Stimulated activated CD4-positive, alpha-beta T cell treated with anti-CD3 and anti-CD28 coated beads, Interleukin-12 subunit alpha, Interleukin-12 subunit beta, amount 100 ng/mL, for 48 hours (primary cell): ENCODE measurements at places on chromosomes 6 and 20.

- DNase-seq = no peak
Observed at GRCh38 chr20:19952392-19952791, 64.8 kb upstream of the NAA20 start.

DNA sequence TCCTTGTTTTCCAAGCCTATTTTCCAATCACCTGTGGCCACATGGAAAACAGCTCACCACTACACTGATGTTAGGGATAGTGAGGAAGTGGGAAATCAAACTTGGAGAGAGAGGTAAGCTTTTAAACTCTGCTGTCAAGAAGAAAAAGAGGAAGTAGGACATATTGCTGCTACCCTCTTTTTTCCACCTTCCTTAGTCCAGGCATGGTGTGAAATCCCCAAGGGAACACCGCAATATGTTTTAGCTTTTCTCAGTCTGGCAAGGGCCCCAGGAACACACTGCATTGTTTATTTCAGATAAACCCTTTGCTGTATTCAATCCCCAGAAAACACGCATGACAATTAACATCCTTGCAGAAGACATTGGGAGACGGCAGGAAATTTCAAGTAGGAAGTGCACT is 61.3 kb downstream of the HS3ST5 start:
- no peak for DNase-seq

- no peak for DNase-seq
Observed at GRCh38 chr20:47969426-47969825, 184.1 kb upstream of the SULF2 start.

DNA sequence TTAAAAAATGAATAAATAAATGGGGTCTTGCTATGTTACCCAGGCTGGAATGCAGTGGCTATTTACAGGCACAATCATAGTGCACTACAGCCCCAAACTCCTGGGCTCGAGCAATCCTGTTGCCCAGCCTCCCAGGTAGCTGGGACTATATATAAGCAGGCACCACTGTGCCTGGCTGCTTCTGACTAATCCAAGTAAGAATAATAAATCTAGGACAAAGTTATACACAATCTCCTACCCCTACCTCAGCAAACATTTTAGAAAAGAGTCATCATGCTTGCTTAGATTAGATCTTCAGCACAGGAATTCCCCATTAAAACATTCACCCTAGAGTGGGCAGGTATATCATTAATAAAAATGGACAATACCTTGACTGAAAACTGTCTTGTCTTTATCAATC is 124.6 kb downstream of the REV3L start:
- no peak for DNase-seq

DNA sequence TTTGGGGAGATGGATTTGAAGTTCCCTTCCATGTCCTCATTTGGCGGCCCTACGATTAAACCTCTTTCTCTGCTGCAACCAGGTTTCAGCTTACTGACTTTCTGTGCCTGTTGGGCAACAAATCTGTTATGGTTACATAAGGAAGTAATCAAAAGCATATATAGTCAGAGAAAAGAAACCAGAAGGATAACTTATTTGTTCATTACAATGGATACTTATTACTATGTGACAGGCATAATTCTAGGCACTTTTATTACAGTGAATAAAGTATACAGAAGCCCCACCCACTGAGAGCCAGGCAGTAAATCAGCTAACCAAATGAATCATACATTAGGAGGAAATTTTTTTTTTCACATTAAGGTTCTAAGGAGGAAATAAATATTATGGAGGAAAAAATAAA is 9.6 kb upstream of the TRIM31 start:
- DNase-seq = no peak

DNA sequence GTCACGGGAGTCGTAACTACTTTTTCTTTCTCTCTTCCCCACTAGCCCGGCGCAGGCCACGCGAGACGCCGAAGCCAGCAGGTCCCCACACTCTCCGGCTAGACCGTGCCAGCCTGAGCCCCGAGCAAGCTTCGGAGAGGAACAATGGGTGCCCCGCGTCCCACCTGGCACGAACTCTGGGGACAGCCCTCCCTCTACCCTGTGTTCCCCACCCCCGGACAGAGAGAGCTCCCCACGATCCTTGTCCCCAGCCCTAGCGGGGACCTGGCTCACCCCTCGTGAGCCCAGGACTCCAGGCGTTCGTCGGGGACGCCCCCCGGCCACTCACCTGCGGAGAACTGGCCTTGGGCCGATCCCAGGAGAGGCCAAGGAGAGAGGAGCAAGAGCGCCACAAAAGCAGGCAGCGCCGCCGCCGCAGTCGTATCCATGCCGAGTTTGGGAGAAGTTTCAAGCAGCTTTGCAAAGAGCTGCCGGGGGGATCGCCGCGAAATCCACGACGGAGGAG is 416 bp downstream of the PTPRK start:
- DNase-seq = peak; percentile 19

GRCh38 chr6:46042355-46042999 is 26.8 kb upstream of the CLIC5 start:
- no peak for DNase-seq

DNA sequence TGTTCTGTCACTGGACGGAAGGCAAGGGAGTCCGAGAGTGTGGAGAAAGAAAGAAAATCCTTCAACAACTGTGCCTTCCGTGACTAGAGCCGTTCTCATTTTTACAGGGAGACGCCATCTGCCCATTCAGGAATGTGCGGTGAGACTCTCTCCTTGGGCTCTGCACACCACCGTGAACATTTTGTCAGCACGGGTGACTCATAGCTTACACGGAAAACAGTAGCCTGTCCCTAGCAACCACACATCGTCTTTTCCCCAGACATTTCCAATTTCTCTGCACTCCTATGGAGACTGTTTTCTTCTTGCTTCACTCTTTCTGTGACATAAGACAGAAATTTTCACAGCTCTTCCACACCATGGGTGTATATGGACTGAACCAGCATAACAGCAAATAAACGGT is 55.1 kb downstream of the TBXT start:
- no peak for DNase-seq

- DNase-seq = no peak
Observed at GRCh38 chr6:10521104-10521808, at the start of gene GCNT2. GCNT2 (plus strand) TSS chr6:10521351; CDS start chr6:10528912, 7,561 bp downstream.

GRCh38 chr6:144410059-144410458 is 124.9 kb downstream of the UTRN start:
- DNase-seq = no peak

DNA sequence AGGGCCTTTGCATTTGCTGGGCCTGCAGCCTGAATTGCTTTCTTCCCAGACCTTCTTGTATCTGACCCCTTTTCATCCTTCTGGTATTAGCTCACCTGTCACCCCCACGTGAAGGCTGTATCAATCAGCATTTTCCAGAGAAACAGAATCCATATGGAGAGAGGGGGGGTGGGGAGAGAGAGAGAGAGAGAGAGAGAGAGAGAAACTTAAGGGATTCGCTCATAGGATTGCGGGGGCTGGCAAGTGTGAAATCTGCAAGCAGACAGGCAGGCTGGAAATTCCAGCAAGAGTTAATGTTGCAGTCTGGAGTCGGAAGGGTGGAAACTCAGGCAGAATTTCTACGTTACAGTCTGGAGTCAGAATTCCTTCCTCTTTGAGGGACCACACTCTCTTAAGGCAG is 410.7 kb upstream of the SULF2 start:
- DNase-seq = no peak

- DNase-seq = peak; percentile 65
Observed at GRCh38 chr6:32153564-32154513, at the start of gene PPT2. PPT2 (plus strand) TSS chr6:32154141; CDS start chr6:32154595, 454 bp downstream.

- DNase-seq = no peak
Observed at GRCh38 chr20:11281240-11281639, 607.4 kb upstream of the JAG1 start.

- DNase-seq = no peak
Observed at GRCh38 chr6:24649691-24650090, 3.7 kb upstream of the KIAA0319 start.

- DNase-seq = no peak
Observed at GRCh38 chr20:57785720-57786119, 75.9 kb upstream of the PMEPA1 start.

DNA sequence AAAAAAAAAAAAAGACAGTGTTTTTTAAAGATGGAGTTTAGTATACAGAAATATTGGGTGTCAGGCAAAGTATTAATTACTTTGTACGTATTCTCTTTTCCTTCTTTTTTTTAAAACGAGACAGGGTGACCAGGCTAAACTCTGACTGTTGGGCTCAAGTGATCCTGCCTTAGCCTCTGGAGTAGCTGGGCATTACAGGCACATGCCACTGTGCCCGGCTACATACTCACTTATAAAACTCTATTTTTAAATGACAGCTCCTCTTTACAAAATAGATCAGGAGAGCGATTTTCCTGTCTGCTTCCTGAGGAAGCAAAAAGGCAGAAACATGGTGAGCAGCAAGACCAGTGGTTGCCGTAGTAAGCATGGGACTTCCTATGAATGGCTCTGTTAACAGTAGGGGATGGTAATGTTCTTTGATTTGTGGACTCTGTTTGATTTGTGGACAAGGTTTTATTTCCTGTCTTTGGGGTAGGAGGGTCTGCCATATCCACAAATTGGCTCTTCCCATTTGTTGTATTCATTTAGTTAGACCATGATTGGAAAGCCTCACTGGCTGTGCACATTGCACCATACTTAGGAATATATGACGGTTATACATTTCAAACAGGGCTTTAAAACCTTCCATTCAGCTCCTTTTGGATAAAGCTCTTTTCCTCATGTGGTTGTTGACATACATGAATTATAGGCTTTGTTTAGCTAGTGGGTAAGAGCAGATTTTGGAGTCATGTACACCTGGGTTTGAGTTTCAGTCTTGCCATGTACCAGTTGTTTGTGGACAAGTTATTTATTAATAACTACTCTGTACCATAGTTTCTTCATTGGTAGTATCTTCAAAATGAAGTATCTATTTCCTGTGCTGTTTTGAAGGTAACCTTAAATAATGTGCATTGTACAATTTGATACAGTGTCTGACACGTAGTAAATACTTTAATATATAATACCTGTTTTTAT is 45.1 kb downstream of the PTPRA start:
- DNase-seq = no peak

- DNase-seq = no peak
Observed at GRCh38 chr20:32534661-32535240, 50.4 kb downstream of the NOL4L start.

- no peak for DNase-seq
Observed at GRCh38 chr20:4051413-4052138, 36.2 kb upstream of the RNF24 start.

DNA sequence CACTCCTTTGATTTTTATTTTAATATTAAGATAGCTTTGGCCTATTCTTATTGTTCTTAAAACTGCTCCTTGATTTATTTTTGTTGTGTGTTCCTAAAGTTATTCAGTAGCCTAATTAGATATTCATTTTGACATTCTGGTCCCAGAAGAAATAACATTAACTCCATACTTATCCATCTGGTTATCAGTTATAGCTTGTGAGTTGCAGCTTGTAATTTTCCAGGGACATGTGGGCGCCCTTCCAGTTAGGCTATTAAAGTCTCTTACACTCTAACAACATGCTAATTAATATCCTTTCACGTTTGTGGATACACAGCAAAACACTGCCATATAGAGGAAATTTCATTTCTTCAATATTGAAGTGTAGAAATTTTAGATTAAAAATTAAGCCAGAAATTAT is 987.5 kb downstream of the HACE1 start:
- DNase-seq = no peak

DNA sequence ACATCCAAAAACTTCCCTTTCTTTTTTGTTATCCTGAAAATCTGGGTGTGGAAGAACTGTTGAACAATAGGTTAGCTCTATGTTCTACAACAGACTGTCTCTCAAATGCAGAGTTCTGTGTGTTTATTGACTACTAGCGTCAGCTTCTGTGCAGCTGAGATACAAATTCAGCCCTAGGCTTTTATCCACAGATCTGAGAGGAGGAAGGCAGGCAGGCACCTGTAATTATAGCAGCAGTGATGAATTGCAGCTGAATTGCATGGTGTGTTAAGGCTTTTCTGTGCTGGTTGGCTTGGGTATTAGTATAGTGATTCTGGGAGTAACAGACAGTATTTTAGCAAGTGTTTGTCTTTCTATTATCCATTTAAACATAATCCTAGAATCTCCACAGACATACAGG is 24.4 kb downstream of the GRIK2 start:
- DNase-seq = no peak

DNA sequence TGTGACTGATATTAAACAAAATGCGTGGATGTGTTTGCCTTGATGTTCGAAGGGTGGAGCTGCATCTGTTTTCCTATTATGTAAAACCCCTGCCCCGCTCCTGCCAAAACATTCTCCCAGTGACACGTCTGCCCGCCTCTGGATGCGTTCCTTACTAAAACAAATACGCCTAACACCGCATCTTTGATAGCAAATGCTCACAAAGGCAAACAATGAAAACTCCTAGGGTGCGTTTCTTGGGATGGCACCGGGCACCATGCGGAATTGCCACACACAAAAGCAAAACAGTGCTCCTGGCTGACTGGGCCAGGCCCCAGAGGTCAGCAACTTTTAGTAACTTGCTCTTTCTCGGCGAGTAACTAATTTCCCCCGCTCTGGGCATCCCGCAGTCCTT is 9.0 kb upstream of the FOXC1 start:
- no peak for DNase-seq

DNA sequence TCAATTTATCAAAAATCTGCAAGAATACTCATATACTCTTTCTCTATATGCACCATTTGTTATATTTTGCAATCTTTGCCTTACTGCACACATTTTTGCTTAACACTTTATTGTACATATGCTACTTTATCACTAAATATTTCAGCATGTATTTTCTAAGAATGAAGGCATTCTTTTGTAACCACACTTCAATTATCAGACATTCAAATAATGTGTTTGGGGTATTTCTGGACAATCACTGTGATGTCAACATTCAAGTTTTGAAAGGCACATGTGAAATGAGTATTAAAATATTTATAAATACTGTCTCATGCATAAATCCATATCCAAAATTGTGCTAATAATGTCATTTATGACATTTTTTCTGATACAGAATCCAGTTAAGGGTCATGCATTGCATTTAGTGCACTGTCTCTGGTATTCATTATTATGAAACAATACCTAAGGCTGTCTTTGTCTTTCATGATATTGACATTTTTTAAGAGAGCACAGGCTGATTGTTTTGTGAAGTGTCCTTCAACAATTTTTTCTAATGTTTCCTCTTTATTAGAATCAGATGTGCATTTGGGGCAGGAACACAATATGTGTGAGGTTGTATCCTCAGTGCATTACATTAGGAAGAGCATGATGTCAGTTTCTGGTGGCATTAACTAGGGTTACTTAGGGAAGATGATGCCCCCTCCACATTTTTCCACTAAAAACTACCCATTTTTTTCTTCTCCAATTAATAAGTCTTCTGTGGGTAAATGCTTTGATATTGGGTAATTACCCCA is 105.7 kb downstream of the MTFR2 start:
- DNase-seq = no peak

GRCh38 chr6:33798343-33798848 is 5.4 kb downstream of the MLN start:
- no peak for DNase-seq

- no peak for DNase-seq
Observed at GRCh38 chr20:47351643-47352331, 4.7 kb downstream of the ZMYND8 start.

DNA sequence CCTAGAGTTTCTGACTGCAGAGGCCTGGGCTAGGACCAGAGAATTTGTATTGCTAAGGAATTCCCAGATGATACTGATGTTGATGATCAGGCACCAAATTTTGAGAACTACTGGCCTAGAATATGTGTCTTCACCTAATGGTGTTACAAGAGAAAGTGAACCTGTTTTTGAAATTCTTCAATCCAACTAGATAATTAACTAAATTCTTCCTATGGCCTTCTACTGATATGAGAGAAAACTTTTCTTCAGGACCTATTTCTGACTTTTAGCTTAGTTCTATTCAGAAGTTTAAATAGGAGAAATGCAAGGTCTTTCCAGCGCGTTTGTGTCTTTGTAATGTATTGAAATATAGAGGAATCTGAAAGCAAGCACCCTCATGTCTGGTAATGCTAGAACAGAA is 7.3 kb downstream of the NKAIN2 start:
- no peak for DNase-seq

GRCh38 chr6:37987559-37987958 is 168.0 kb downstream of the ZFAND3 start:
- no peak for DNase-seq
